ENCODE measurements at places on chromosomes 6 and 20. TPM values are rescaled to one million over a fixed set of nuclear protein-coding genes. Genes with fewer than 3 reads are reported as not detected.

DNA sequence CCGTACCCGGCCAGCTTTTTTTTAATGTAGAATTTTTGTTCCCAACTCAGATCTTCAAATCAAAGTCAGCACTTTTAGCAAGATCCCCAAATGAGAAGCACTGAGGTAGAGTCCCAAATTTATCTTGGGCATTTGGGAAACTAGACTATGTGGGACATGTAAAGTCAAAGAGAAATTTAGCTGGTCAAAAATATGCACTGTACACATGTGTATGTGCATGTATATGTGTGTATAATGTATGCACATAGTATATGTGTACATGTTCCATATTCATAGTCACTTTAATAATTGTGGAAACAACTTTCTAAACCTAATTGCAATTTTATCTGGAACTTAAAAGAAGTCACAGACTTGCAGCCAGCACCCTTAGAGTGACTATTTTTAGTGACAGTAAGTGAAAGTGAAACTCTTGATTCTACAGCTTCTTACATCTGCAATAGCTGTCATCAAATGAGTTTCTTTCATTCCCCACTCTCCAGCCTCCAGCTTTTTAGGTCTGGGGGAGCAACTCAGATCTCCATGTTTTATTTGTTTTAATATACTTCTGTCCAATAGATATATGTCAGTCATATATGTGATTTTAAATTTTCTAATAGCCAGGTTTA is 53.6 kb downstream of the CDC40 start:
- DNase-seq: no peak
- no peak overlapping the region for H3K27ac ChIP-seq
- H3K4me3 ChIP-seq: no peak overlapping the region
- no peaks in the 10 kb centered on the region for H3K27me3 ChIP-seq
- peaks cover 8% of the 10 kb centered on the region for H3K36me3 ChIP-seq
- H3K4me1 ChIP-seq: no peaks in the 10 kb centered on the region

DNA sequence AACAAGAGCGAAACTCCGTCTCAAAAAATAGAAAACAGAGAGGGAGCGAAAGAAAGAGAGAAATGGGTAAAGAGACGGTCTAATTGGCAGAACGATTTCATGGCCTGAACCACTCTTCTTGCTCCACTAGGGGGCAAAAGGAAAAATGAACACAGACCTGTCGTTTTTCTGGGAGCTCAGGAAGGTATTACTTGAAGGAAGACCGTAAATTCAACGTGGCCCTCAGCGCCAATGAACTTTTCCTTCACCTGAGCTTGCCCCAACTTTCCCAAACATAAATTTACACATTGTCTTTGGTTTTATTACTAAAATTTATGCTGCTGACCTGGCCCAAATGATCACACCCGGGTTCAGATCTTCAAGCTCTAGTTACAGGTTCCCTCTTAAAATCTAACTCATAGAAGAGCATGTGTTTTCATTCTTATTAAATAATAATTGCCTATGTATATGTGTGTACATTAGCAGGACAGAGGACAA is 67.3 kb downstream of the ATP9A start:
- no peaks in the 10 kb centered on the region for H3K4me1 ChIP-seq
- H3K4me3 ChIP-seq: no peak overlapping the region
- no peak overlapping the region for H3K27ac ChIP-seq
- no peaks in the 10 kb centered on the region for H3K36me3 ChIP-seq
- DNase-seq: peak; percentile 16
- peaks cover 17% of the 10 kb centered on the region for H3K27me3 ChIP-seq

GRCh38 chr20:16434062-16434664 is 139.1 kb downstream of the KIF16B start:
- no peaks in the 10 kb centered on the region for H3K27me3 ChIP-seq
- no peaks in the 10 kb centered on the region for H3K4me1 ChIP-seq
- peak; percentile 72 for DNase-seq
- no peak overlapping the region for H3K4me3 ChIP-seq
- H3K36me3 ChIP-seq: no peaks in the 10 kb centered on the region

DNA sequence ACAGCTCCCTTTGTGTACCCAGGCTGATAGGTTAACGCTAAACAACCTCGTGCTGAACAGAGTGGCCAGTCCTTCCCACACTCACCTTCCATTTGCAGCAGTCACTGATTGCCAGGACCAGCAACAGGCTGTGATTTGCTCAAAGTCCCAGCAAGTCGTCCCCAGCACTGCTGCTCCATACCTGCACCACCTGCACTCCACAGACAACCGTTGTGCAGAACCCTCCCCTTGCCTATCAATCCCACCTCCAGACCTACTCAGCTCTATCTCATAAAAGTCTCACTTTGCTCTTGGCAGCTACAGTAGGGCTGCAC is 43.1 kb upstream of the SCML4 start:
- DNase-seq: no peak
- no peaks in the 10 kb centered on the region for H3K27me3 ChIP-seq
- H3K36me3 ChIP-seq: peaks cover 26% of the 10 kb centered on the region
- no peak overlapping the region for H3K4me3 ChIP-seq
- H3K4me1 ChIP-seq: peaks cover 17% of the 10 kb centered on the region
- H3K27ac ChIP-seq: no peak overlapping the region

LTB gene
- not detected for total RNA-seq

ELOVL4 gene
- total RNA-seq: 9.6 TPM

MYB gene
- 5.3 TPM for total RNA-seq

- no peak overlapping the region for H3K27ac ChIP-seq
- DNase-seq: no peak
- no peaks in the 10 kb centered on the region for H3K27me3 ChIP-seq
- H3K4me3 ChIP-seq: no peak overlapping the region
These were observed 57.4 kb upstream of the BMP2 start for GRCh38 chr20:6709910-6710595.

GRCh38 chr6:41663568-41663967 is 25.3 kb downstream of the MDFI start:
- H3K27ac ChIP-seq: peak overlapping the region; percentile 68
- H3K36me3 ChIP-seq: no peaks in the 10 kb centered on the region
- peak; percentile 94 for DNase-seq
- H3K4me3 ChIP-seq: no peak overlapping the region

- peaks cover 45% of the 10 kb centered on the region for H3K4me1 ChIP-seq
- H3K27me3 ChIP-seq: no peaks in the 10 kb centered on the region
- no peak overlapping the region for H3K4me3 ChIP-seq
- no peak for DNase-seq
- H3K27ac ChIP-seq: peak overlapping the region; percentile 96
These were observed 68.0 kb downstream of the CYP39A1 start for GRCh38 chr6:46584586-46584985.

UST gene
- 28.9 TPM for total RNA-seq

- no peaks in the 10 kb centered on the region for H3K4me1 ChIP-seq
- DNase-seq: no peak
- no peak overlapping the region for H3K27ac ChIP-seq
- H3K4me3 ChIP-seq: no peak overlapping the region
- H3K27me3 ChIP-seq: no peaks in the 10 kb centered on the region
These were observed 2.0 kb downstream of the NEDD9 start for GRCh38 chr6:11230158-11231107.

OLIG3 gene
- not detected for total RNA-seq

RGS17 gene
- total RNA-seq: 15.5 TPM

TFAP2B gene
- 16.7 TPM for total RNA-seq

- H3K4me3 ChIP-seq: no peak overlapping the region
- H3K36me3 ChIP-seq: no peaks in the 10 kb centered on the region
- H3K27me3 ChIP-seq: no peaks in the 10 kb centered on the region
- H3K27ac ChIP-seq: no peak overlapping the region
- peaks cover 3% of the 10 kb centered on the region for H3K4me1 ChIP-seq
- DNase-seq: no peak
These were observed 446.0 kb downstream of the QKI start for GRCh38 chr6:163860287-163861081.

GRCh38 chr6:134805168-134805567 is 144.7 kb downstream of the ALDH8A1 start:
- DNase-seq: no peak
- H3K4me1 ChIP-seq: no peaks in the 10 kb centered on the region
- no peak overlapping the region for H3K27ac ChIP-seq
- H3K36me3 ChIP-seq: no peaks in the 10 kb centered on the region
- no peak overlapping the region for H3K4me3 ChIP-seq

DNA sequence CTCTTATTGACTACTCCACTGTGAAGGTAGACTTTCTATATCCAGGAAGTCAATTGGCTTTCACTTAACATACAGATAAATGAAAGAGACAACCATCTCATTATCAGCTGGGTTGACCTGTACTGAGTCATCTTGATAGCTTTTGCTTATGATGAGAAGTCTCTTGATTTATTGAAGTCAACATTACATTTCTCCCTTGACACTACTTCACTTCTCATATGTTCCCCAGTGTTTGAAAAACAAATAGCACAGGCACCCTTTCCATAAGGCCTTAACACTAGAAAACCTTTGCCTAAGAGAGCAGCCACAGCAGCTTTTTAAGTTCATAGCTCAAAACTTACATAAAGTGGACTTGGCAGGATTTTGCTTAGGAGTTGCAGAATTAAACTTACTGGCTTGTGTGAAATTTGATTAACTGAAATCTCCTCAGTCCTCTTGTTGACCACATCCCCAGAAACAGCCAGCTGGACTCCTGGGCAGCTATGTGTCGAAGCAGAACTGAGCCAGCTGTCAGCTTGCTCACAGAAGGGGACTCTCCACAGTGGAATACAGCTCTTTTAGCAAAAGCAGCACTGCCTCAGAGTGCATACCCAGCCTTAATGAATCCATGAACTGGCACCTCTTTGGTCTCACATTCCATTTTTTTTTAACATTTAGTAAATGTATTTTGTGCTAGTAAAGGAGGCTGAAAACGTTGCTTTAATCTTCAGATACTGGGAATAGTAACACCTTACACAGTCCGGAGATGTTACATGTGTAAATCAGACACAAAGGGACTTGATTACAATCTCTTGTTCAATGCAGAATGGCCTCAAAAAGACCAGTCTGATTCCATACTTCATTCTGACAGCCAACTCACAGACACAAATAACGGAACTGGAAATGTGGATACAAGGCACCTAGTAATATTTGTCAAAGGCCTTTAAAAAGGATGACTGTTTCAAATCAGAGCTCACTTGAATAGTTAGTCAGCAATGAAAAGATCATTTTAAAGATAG is 1532.7 kb downstream of the HACE1 start:
- H3K27me3 ChIP-seq: 0 out of 2 replicates have a peak, but pooled peaks cover 3% of the 10 kb centered on the region
- no peaks in the 10 kb centered on the region for H3K4me1 ChIP-seq
- DNase-seq: peak; percentile 9
- H3K4me3 ChIP-seq: no peak overlapping the region
- no peak overlapping the region for H3K27ac ChIP-seq

DNA sequence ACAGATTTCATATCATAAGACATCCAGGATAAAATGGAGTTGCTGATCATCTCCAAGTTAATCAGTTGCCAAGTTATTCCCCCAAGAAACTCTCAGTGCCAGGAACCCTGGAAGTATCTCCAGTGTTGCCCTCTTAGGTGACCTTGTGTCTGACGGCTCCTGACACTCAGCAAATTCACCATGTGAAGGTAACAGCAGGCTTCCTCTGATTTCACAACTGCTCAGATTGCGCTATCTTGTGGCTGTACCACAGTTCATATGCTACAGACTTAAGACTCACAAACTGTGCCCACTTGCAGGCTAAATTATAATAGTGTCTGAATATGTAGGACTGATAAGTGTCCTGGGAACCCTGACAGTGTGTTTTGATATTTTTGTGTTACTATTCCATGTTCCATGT is 186.6 kb upstream of the OPRM1 start:
- H3K27me3 ChIP-seq: no peaks in the 10 kb centered on the region
- no peak overlapping the region for H3K4me3 ChIP-seq
- no peak for DNase-seq
- no peak overlapping the region for H3K27ac ChIP-seq
- no peaks in the 10 kb centered on the region for H3K4me1 ChIP-seq
- H3K36me3 ChIP-seq: no peaks in the 10 kb centered on the region

DNA sequence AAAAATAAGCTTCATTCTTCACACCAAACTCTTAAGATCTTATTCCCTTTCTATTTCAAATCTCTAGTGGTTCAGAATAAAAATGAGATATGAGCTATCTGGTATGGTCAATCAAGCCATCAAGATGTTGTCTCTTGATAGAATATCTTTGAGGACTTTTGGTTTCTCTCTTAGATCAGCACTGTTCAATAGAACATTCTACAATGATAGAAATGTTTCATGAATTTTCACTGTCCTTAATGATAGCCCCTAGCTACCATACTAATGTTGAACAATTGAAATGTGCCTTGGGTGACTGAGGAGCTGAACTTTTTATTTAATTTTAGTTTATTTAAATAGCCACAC is 24.1 kb upstream of the HINT3 start:
- no peak for DNase-seq
- no peak overlapping the region for H3K4me3 ChIP-seq
- no peaks in the 10 kb centered on the region for H3K4me1 ChIP-seq
- no peaks in the 10 kb centered on the region for H3K36me3 ChIP-seq
- H3K27me3 ChIP-seq: no peaks in the 10 kb centered on the region

DNA sequence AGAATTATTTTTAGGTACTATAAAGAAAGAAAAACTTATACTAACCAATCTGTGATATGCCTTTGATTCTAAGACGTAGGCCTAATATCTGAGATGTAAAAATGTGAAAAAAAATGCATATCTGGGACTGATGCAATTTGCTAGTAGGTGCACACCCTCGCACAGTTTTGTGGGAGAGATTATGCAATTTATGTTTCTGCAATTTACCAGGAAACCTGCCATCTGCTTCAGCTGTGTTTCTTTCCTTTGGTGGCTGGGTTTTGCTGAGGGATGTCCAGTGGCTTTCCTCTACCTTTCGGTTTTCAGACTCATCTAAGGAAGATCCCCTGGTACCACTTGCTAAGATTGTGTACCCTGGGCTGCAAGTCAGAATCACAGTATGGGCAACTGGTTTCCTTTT is 186.9 kb downstream of the ZFP64 start:
- H3K4me1 ChIP-seq: no peaks in the 10 kb centered on the region

- H3K27ac ChIP-seq: no peak overlapping the region
- H3K27me3 ChIP-seq: no peaks in the 10 kb centered on the region
- H3K4me1 ChIP-seq: no peaks in the 10 kb centered on the region
- H3K4me3 ChIP-seq: no peak overlapping the region
These were observed 9.6 kb downstream of the RMND1 start for GRCh38 chr6:151442371-151442770.

GRCh38 chr20:18973529-18974173 is 160.1 kb downstream of the SCP2D1 start:
- H3K27ac ChIP-seq: no peak overlapping the region
- H3K4me3 ChIP-seq: no peak overlapping the region
- H3K4me1 ChIP-seq: no peaks in the 10 kb centered on the region
- 0 out of 2 replicates have a peak, but pooled peaks cover 4% of the 10 kb centered on the region for H3K27me3 ChIP-seq
- no peaks in the 10 kb centered on the region for H3K36me3 ChIP-seq

- H3K4me1 ChIP-seq: no peaks in the 10 kb centered on the region
- peaks cover 15% of the 10 kb centered on the region for H3K27me3 ChIP-seq
- H3K4me3 ChIP-seq: no peak overlapping the region
- DNase-seq: no peak
These were observed 17.5 kb downstream of the CEBPB start for GRCh38 chr20:50208085-50208491.

DNA sequence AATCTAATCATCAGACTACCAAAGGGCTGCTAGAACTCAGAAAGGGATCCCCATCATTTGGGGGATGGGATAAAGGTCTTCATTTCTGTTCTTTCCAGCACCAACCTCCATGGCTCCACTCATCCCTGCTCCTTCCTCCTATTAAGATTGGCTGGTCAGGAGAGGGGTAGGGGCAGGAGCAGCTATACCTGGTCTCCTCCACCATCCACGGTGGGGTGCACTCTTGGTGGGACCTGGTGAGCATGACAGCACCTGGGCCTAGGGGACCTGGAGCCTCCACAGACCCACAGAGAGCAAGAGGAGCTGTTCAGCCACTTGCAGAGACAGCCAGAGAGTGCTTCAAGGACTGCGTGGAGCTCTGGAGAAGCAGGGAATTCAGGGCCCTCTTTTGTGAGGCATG is 6.1 kb upstream of the ULBP2 start:
- no peaks in the 10 kb centered on the region for H3K36me3 ChIP-seq
- H3K27ac ChIP-seq: no peak overlapping the region
- H3K27me3 ChIP-seq: peaks cover 37% of the 10 kb centered on the region
- H3K4me3 ChIP-seq: no peak overlapping the region
- no peaks in the 10 kb centered on the region for H3K4me1 ChIP-seq
